ENCODE measurements at places on chromosomes 6 and 20.
A peak's percentile ranks its signal among the peaks of the same experiment; 100 is the strongest.

DNA sequence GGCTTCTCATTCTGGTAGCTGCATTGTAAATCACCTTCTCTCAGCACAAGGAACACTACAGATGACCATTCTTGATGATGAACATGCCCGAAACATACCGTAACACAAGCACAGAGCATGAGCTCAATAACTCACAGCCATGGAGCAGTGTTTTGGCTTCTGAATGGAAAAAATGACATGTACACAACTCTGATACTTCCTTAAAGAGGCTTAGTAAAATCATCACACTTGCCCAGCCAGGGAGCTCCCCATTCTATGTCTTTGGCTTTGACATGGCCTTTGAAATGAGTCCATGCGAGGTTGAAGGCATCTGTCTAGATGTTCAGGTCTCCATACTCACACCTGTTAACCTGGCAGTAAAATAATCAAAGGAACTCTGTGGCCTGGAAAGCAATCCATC is 87.6 kb downstream of the MYB start:
- no peak for DNase-seq

- DNase-seq, result no peak
Measured at GRCh38 chr20:52993076-52993475, 20.9 kb downstream of the TSHZ2 start.

GRCh38 chr6:41579088-41579610 is 33.0 kb downstream of the FOXP4 start:
- DNase-seq, result no peak

DNA sequence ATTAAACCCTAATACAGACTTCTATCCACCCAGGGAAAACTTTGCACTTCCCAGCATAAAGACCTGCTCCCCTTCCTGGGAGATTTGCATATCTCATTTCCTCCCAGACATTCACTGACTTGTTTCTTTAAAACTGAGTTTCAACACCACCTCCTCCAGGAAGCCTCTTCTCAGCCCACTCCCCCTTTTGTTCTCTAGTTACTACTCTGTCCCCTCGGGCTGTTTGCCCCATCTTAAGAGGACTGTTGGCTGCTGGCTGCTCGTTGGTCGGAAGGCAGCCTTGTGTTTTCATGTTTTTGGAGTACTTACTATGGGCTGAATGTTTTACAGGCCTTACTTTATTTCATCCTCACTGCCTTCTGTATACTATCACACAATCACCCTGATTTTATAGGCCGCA is 6.6 kb downstream of the ARHGAP40 start:
- DNase-seq, result no peak

GRCh38 chr20:25221592-25222460 is 26.1 kb upstream of the PYGB start:
- DNase-seq, result peak; percentile 48

- DNase-seq, result no peak
Measured at GRCh38 chr6:121633309-121633708, 197.9 kb downstream of the GJA1 start.

DNA sequence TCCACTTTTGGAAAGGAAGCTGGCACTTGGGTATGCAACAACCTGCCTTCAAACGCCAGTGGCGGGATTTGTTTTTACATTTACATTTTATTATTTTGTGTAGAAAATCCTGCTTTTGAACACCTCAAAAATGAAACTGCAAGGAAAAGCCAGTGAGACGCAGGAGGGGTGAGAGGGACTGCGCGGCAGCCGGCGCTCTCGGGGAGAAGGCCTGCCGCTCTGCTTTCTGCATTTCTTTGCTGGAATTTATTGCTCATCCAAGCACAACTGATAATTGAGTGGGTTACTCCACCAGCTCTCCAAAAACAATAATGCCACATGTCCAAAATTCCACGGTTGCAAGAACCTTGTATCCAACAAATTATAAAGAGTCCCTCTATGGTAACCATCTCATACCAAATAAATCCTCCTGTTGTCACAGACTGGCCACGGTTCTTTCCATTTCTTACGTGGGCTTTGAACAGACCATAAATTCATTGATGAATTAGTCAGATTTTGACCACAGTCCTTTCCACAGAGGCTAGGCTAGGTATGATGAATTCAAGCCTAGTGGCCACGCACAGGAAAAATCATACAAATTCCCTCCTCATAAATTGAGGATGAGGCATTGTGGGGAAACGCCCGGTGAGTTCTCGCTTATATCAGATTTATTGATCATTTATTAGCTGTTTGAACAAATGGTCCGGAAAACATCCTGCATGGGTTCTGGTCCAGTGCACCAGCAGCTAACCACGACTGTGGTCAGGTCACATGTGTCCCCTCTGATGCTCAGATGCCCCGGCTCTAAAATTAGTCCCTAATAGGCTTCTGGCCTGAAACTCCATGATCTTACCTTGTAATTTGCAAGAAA is 31.6 kb upstream of the FOXC1 start:
- no peak for DNase-seq

DNA sequence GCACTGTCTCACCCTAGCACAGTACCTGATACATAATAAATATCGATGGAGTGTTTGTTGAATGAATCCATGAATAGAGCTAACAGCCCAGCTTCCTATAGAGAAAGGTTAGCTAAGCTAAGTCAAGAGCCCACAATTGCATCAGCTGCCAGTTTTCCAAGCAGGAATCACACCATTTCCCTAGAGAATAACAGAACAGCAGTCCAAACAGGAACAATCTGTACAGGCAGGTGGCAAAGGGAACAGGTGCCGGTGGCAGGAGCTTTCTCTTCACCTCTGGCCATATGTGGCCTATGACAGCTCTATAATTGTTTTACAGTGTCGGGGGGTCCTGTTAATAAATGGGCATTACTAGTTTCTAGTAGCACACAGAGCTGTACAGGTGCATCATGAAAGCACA is 38.8 kb downstream of the ISM1 start:
- no peak for DNase-seq

DNA sequence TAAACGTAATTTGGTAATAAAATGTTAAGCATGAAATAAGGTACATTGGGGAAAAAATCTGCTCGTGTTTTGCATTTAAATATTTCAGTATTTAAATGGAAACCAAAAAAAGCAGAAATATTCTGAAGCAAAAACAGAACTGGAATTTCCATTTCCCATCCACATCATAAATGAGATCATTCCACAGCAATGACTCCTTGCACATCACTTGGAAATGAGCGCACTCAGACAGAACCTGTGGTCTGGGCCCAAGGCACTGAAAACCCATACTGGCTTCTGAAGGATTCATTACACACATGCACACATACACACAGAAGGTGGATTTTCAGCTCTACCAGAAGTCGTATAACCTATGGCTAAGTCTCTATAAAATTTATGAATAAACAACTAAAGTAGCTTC is 174.8 kb downstream of the IBTK start:
- DNase-seq, result no peak

GRCh38 chr20:19725814-19726525 is 32.1 kb upstream of the RIN2 start:
- no peak for DNase-seq

GRCh38 chr20:51037532-51038115 is 14.7 kb upstream of the KCNG1 start:
- DNase-seq, result no peak

GRCh38 chr6:33868141-33868540 is 64.3 kb upstream of the MLN start:
- DNase-seq, result no peak

DNA sequence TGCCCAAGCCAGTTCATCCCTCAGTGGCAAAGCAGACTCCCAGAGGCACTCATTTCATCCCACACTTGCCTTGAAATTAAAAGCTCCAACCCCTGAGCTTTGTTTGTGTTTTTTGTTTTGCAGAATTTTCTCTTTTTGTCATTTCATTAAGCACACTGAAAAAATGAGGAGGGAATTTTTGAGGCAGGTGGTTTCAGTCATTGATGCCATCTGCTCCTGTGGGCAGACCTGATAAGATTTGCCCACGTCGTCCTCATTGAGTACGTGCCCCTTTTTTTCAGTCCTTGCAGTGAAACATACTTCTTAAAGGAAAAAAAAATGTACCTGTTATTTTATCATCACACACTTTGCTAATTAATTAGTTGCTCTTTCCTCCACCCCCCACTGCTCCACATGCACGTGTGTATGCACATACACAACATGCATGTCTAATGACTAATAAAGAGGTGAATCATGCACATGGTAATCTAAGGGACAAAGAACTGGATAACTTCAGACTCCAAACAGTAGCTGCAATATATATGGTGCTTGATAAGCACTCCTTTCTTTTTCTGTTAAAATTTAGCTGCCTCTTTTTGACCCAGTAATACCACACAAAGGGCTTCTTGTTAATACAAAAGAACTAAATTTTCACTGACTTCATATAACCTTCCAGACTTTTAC is 102.1 kb upstream of the TMEM181 start:
- no peak for DNase-seq

DNA sequence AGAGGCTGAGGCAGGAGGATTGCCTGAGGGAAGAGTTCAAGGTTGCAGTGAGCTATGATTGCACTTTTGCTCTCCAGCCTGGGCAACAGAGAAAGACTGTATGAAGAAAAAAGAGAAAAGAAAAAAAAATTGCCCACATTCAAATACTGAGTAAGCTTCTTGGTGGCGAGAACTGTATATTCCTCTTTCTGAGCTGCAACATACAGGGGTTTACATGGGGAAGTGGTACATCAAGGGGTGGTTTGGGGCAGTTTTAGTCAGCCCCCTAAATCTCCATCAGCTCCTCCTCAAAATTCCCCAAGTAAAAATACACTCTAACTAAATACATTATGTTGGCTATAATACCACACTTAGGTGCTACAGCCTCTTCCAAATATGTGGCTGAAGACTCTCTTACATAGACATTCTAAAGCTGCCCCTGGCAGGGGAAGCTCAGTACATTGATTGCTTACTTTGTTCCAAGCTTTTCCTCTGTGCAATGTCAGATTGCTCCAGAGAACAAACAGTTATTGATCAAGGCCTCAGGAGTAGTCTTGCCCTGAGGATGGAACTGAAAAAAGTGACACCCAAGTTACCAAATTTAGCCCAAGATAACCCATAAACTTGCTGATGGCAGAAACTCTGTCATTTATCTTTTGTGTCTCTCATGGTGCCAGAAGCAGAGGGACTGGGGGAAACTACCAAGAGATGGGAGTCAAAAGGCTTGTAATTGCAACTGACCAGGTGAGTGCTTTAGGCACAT is 107.4 kb upstream of the RIPOR2 start:
- DNase-seq, result no peak

- DNase-seq, result no peak
Measured at GRCh38 chr6:33631971-33632557, 10.9 kb downstream of the ITPR3 start.

DNA sequence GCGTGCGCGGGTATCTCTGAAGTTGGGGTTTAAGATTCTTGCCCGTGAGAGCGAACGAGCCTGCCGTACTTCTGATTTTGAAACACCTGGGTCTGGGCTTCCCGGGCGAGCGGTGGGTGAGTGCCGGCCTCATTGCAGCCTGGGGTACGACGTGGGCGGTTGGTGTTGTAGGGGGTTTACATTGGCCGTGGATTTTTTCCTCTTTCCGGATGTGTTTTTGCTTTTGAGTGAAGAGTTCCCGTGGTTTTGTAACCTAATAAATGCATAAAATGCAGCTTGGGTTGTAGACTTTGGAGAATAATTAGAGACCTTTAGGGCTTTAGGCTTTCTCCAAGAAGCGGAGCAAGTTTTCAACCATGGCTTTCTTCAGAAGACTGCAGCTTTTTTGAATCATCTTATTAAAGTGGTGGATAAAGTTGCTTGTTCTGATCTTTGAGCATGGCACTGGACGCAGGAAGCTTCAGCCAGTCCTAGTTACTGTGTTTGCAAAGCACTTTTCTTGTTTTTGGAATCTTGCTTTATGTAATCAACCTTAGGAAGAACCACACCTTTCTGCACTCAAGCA is 314 bp downstream of the FARS2 start:
- no peak for DNase-seq

- no peak for DNase-seq
Measured at GRCh38 chr6:169990095-169991030, 238.9 kb downstream of the ERMARD start.

DNA sequence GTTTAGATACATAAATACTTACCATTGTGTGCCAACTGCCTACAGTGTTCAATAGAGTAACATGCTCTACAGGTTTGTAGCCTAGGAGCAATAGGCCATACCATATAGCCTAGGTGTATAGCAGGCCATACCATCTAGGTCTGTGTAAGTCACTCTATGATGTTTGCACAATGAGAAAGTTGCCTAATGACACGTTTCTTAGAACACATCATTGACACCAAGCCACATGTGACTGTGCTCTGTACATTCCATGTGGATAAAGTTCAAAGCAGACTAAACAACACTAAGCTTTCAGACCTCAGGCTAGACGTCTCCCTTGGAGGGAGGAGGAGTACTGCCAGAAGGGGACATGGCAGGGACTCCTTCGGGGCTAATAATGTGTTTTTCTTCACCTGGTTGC is 93.6 kb downstream of the KIF16B start:
- DNase-seq, result no peak

DNA sequence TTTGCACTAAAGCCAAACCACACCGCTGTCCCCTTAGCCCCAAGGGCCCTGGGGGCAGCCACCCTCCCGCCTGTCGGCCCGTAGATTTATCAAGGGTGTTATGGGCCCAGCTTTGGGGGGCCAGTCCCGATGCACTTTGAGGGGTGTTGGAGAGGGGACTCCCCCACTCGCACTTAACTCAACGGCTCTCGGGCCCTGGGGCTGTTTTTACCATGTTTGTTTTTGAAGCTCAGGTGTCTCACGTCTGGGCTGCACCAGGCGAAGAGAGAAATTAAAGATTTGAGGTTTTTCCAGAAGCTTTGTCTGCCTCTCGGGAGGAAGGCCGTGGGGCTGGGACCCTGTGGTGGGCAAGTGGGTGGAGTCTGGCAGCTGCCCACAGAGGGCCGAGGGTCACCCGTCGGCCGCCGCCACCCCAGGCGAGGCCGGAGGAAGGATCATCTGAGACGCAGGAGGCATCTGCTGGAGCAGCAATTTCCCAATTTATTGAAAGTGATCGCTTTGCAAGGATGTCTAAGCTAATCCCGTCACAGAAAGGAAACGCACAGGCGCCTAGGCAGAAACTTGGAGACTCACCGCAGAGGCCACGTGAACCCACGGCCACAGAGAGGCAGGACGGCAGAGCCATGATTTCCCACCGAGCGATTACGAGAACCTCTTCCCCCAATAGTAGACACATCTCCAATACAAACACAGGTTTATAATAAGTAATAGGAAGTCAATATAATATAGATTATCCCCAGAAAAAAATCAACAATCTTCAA is 3.8 kb downstream of the SLC2A4RG start:
- DNase-seq, result no peak

DNA sequence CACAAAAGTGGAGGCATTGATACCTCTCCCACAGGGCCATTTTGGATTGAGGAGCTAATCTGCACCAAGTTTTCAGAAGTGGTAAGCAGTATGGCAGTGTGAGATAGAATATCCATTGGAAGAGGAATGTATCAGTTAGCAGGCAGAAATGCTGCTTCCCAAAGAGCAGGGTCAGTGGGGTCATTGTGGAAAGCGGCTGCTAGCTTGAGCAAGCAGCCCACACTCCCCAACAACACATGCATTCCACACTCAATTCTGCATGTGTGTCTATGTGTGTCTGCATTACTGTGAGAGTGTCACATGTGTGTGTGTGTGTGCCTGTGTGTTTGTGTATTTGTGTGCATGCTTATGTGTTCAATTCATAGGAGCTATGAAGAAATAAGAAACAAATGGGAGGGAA is 190.9 kb upstream of the FOXA2 start:
- DNase-seq, result no peak

- no peak for DNase-seq
Measured at GRCh38 chr6:143803769-143804568, 39.2 kb upstream of the LTV1 start.

- no peak for DNase-seq
Measured at GRCh38 chr20:25203871-25204320, 8.4 kb downstream of the ENTPD6 start.

- DNase-seq, result no peak
Measured at GRCh38 chr20:19328676-19329075, 116.2 kb downstream of the SLC24A3 start.
